Occipital lobe (tissue), 3 donors: ENCODE measurements at places on chromosomes 2 and 18. TPM values are rescaled to one million over a fixed set of nuclear protein-coding genes. Genes with fewer than 3 reads are reported as not detected.

DNA sequence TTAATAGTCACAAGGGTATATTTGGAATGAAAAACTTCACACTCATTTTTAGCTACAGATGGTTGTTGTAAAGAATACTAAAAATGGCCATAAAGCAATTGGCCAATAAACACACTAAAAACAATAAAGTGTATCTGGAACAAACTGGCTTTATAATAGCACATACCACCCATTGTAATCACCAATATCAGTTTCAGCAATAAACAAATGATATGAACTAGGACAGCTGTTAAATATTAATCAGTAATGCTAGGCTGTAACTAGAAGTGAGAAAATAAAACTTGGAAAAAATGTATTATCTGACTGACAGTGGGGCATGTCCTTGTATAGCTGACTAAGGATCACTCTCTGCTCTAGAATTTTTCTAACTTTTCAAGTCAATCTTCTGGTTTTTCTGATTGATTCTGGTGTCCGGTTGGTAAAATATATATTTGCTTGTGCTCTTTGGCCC, 312.5 kb downstream of the RND3 start:
- no peak for DNase-seq

GRCh38 chr2:86195808-86196387, 636 bp upstream of the IMMT start:
- DNase-seq: no peak

DNA sequence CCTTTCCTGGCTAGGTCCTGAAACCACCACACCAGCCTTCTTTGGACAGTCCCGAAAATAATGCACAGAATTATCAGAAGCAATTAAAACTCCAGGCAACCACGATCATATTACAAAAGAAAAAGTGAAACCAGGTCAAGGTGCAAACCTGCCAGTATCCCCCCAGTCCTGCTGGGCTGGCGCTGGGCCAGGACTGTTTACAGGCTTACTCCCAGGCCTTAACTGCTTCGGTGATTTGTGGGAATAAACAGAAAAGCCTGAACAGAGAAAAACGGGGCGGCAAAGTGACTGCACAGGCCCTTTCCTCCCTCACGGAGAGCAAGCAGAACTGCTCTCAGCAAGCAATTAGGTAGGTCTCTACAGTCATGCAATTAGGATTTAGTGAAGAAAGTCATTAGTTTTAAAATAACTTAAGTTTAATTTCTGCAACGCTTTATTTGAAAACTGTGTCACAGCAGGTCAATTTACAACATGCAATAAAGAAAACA, 1.3 kb downstream of the HDAC4 start:
- DNase-seq: no peak

- no peak for DNase-seq
These were observed 21.5 kb downstream of the SH2D6 start for GRCh38 chr2:85439986-85440385.

DNA sequence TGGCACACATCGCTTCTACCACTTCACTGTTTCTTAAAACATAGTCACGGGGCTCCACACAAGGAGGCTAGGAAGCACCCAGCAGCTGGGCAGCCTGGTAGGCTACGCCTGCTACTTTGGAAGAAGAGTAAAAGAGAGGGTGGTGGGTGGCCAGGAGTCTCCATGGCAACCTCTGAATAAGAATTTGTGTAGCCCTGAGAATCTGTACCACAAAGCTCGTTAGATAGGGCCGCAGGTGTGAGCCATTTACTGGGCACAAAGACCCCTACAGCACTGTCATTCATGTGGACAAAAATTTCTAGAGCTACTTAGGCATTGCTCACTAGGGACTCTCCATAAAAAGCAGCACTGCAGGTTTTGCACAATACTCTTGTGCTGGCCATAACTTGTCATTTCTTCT, 166.4 kb upstream of the MSH6 start:
- DNase-seq: no peak

- no peak for DNase-seq
These were observed 385.9 kb upstream of the RND3 start for GRCh38 chr2:150873396-150873772.

GRCh38 chr2:104562537-104562936, 291.4 kb upstream of the POU3F3 start:
- no peak for DNase-seq

GRCh38 chr2:239706367-239706766, 305.5 kb upstream of the HDAC4 start:
- no peak for DNase-seq

DNA sequence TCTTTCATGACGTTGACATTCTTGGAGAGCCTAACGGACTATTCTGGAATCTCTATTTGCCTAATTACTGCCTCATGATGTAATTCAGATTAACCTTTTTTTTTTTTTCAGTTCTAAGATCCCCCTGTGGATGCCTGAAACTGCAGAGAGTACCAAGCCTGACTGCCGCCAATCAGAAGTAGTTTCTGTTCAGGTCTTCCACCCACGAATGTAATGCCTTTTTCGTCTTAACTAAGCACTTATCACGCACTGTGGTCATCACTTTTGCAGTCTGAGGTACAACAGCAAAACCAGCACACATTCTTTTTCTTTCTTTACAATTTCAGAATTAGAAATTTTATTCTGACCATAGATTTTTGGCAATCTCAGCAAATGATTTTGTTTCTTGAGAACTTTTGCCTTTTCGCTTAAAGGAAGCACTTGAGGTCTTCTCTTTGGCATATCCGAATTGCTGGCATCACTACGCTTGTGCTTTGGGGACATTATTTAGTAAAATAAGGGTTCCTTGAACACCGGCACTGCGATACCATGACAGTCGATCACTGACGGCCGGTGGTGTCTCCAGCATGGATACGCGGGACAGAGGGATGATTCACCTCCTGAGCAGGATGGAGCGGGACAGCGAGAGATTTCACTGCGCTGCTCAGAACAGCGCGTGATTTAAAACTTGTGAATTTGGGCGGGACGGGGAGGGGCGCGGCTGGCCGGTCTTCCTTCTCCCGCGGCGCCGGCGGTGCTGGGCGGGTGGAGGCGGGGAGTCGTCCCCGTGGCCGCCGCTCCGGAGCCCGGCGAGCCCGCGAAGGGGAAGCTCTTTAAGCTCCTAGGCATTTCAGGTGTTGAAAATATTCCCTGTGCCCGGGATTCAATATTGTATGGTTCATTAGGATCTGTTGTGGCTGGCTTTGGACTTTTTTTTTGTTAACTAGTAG, 32.0 kb upstream of the GPR55 start:
- DNase-seq: peak; percentile 42

DNA sequence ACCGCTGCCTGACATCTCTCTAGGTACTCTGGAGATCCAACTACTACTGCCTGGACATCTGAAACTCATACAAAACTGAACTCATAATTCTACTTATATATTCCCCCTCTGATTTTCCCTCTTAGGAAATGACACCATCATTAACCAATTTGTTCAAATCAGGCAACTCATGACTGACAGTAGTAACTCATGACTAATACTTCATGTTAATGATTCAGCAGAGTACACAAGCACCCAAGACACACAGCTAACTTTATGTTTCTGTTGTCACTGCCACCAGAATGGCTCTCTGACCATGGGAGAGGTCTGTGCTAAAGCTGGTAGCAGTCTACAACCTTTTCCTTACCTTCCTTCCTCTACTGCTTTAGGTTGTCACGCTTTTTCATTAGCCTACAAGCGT, 91.1 kb downstream of the ITSN2 start:
- no peak for DNase-seq

DNA sequence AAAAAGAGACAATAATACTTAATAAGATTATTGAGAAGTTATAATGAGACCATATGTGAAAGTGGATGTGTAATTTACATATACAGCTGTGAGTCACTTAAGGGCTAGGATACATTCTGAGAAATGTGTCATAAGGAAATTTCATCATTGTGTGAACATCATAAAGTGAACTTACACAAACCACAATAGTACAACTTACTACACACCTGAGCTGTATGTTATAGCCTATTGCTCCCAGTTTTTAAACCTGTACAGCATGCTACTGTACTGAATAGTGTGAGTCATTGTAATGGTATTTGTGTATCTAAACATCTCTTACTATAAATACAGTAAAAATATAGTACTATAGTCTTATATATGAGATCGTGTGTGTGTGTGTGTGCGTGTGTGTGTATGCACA, 1420.3 kb upstream of the PIK3C3 start:
- no peak for DNase-seq

GRCh38 chr18:31990823-31991222, 27.8 kb upstream of the RNF125 start:
- DNase-seq: no peak

GRCh38 chr2:101655702-101656422, 41.6 kb upstream of the MAP4K4 start:
- no peak for DNase-seq

- no peak for DNase-seq
These were observed 10.7 kb downstream of the ARID5A start for GRCh38 chr2:96547203-96547641.

- DNase-seq: no peak
These were observed 29.1 kb downstream of the FAM178B start for GRCh38 chr2:96957244-96957643.

GRCh38 chr18:23981369-23981980, 33.1 kb upstream of the TTC39C start:
- DNase-seq: no peak

GRCh38 chr2:113123726-113124125, 3.7 kb upstream of the IL1RN start:
- no peak for DNase-seq

GRCh38 chr2:162473986-162474385, 130.1 kb downstream of the GCA start:
- DNase-seq: no peak

GRCh38 chr2:119367472-119368099, 809 bp downstream of the DBI start:
- no peak for DNase-seq

Gene IGFBP5
- 17.2 TPM for total RNA-seq

Gene SLC4A3
- total RNA-seq: 32.1 TPM

Gene EVX2
- not detected for total RNA-seq

Gene SLC5A7
- 0.94 TPM for total RNA-seq

Gene CBLN2
- 39.3 TPM for total RNA-seq

Gene UGT1A5
- total RNA-seq: not detected

Gene ZSWIM2
- total RNA-seq: 1.2 TPM

Gene SPEG
- total RNA-seq: 14.2 TPM

Gene CABYR
- 34.6 TPM for total RNA-seq

Gene RPIA
- total RNA-seq: 10.5 TPM

Gene BBS5
- total RNA-seq: 20.0 TPM

Gene ASB18
- 0.78 TPM for total RNA-seq

Gene TFPI
- total RNA-seq: 35.2 TPM

Gene KRTCAP3
- total RNA-seq: not detected

Gene TEKT4
- total RNA-seq: 0.31 TPM
